ENCODE measurements at places on chromosomes 2 and 18.
A peak's percentile ranks its signal among the peaks of the same experiment; 100 is the strongest.

- no peak for DNase-seq
These were observed 61.3 kb upstream of the CRIM1 start for GRCh38 chr2:36294316-36294721.

DNA sequence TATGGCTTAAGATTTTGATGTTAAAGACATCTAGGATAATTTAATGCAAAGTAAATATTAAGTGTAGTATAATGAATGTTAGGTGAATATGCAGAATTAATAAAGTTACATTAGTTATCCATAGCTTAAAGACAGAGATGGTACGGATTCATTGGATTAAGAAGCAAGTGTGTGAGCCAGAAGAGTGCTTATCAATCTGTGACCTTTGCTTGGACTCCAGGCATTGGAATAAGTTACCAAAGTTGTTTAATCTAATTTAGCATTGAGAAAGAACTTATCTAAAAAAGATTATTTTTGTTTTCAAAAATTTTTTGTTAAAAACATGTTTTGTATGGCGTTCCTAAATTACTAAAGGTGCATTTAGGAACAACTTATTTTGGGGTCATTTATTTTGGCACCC lies 23.8 kb downstream of the NCOA1 start:
- DNase-seq = no peak

GRCh38 chr2:46336283-46336959 lies 39.2 kb downstream of the EPAS1 start:
- peak; percentile 59 for DNase-seq

DNA sequence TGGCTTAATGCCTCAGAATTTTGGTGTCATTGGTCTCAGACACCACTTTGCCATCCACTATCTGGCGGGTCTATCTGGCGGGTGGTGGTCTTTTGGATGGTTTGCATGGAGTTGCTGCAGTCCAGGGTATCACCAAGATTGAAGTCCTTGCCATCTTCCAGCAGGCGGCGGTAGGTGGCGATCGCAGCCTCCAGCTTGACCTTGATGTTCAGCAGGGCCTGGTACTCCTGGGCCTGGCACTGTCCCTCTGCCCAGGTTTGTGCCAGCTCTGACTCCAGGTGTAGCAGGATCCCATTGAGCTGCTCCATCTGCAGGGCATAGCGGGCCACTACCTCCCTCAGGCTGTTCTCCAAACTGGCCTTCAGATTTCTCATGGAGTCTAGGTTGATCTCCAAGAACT lies 188.2 kb downstream of the MEMO1 start:
- DNase-seq = no peak

DNA sequence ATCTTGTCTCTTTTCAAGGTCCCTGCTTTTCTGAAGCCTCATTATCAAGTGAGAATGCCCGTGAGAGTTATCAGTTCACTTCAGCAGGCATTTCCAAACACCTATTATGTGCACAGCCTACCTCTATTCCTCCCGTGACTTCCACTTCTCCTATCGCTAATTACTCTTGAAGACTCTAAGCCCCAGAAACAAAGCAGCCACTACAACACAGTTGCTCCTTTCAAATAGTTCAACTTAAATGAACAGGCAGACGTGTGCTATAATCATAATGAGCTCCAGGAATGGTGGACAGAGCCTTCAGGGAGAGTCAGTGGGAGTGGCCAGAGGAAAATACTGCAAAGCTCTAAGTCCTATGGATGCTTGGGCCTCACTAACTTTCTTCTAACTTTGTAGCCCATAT lies 159.0 kb downstream of the RDH14 start:
- DNase-seq = no peak

- DNase-seq = no peak
These were observed 6.4 kb upstream of the TRIB2 start for GRCh38 chr2:12710301-12710700.

DNA sequence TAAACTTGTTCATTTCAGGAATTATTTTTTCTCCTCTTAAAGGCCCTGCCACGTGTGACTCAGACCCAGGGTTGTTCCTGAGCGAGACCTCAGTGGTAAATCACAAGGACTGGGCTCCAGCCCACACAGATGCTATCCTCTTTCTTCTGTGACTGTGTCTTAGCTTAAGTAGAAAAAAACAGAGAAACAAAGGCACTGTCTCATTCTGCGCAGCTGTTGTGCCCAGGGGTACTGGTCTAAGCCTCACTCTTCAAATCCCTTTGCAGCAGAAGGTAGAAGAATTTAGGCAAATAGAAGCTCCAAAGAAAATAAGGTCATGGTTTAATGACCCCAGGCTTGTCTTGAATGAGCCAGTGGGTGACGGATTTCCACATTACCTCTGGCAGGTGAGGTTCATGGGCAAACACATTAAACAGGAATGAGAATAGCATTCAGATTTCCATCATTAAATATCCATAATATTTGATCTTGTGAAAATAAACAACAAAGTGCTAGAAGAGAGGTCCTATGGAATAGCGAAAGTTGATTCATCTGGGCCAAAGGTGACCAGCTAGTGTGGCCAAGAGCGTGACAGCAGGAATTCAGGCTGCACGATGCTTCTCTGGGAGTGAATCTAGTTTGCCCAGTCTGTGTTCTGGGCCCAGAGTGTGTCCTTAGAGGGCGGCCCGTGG lies 63.3 kb downstream of the LIPG start:
- DNase-seq = no peak

DNA sequence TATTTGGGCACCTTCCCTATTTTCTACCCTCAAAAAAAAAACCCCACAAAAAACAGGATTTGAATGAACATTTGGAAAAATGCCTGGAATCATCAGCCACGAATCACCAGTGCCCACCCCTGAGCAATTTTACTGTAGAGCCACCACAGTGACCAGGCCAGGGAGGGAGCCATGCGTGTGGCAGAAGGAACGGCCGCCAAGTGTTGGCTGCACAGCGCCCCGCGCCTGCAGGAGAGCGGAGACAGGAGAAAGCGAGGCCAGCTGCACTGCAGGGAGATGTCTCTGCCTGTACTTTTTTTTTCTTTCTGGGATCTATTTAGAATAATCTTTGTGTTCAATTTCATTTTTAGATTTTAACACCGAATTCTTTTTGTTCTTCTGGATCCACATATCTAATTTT lies 269.3 kb upstream of the RAB12 start:
- no peak for DNase-seq

- DNase-seq = no peak
These were observed 31.9 kb upstream of the EFR3B start for GRCh38 chr2:25009954-25010353.

- peak; percentile 70 for DNase-seq
These were observed 385.3 kb downstream of the IRS1 start for GRCh38 chr2:226414335-226414734.

DNA sequence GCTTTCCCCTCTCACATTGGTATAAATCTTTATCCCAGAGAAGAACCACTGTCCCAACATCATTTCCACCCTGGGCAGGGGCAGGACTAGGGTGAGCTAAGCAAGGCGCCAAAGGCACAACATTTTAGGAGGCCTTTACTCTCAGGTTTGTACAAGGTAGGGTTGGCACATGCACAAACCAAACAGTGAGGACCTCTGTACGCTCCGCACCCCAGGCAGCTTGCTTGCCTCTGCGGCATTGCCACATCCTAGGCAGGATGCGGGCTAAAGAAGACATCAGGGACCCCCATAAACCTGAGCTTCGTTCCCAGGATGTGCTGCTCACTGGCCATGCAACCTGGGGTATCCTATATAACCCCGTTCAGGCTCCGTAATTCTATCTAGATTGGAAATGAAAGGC lies 128.1 kb upstream of the DAPL1 start:
- DNase-seq = no peak

- no peak for DNase-seq
These were observed 1866.9 kb upstream of the PIK3C3 start for GRCh38 chr18:40088130-40088529.

DNA sequence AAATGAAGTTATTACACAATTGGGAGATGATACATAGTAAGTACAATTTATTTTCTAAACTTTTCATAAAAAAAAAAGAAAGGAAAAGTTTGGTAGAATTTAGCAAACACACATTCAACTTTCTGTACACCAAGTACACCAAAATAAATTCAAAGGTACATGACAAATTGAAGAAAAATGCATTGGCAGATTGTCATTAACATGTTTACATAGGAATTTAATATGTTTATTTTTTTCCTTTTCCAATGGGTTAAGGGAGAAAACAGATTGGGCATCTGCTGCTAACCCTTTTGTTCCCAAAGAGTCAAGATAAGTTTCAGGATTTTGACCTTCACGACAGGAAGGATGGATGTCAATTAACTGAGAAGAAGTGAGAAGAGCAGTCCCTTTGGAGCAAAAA lies 620.4 kb downstream of the XIRP2 start:
- DNase-seq = no peak

DNA sequence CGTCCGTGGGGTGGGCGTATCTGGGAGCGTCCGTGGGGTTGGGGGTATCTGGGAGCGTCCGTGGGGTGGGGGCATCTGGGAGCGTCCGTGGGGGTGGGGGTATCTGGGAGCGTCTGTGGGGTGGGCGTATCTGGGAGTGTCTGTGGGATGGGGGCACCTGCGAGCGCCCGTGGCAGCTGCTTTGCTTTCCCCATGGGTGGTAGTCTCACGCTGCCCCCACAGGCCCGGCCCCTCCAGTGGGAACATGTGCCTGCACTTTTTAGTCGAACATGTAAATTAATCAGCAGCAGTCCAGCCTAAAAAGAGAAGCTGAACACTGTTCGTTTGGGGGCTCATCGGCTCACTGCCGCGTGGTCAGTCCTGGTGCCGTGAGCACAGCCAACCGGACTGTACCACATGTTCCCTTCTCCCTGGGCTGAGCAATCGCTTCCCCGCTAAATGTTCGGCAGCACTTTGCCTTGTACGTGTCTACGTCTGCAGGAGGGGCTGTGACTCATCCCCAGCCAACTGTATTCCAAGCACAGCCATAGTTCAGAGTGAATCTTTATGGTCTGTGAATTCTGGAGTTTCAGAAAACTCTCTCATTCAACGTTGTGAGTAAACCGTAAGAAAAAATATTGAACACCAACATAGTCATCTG lies 271.5 kb downstream of the AGAP1 start:
- peak; percentile 66 for DNase-seq

GRCh38 chr18:987325-988186 lies 82.9 kb downstream of the ADCYAP1 start:
- peak; percentile 79 for DNase-seq

DNA sequence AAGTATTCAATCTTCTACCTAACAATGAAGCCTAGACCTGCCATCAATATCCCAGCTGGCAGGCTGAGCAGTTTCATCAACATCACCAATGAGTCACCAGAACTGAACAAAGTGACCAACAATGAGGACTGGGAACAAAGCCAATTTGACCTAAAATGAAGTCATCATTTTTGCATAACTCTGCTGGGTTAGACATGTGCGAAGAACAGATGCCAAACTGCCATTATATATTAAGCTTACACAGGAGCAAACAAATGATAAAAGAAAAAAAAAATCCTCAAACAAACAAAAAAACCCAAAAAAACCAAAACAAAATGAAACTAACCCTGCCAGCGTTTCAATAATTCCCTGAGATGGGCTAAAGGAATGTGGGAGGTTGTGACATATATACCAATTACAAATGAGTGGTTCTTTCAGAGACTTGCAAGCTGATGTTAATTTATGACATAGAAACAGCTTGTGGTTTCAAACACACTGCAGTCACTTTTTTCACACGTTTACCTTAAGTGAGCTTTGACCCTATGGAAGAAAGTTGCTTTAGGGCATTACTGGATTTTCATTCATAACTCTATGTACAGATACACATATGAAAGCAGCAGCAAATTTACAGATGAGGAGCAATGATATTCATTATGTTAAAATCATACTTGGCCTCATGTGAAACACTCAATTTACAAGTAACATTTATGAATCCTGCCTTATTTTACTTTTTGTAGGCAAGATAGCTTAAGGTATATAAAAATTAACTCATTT lies 56.9 kb upstream of the CCDC141 start:
- DNase-seq = peak; percentile 93

DNA sequence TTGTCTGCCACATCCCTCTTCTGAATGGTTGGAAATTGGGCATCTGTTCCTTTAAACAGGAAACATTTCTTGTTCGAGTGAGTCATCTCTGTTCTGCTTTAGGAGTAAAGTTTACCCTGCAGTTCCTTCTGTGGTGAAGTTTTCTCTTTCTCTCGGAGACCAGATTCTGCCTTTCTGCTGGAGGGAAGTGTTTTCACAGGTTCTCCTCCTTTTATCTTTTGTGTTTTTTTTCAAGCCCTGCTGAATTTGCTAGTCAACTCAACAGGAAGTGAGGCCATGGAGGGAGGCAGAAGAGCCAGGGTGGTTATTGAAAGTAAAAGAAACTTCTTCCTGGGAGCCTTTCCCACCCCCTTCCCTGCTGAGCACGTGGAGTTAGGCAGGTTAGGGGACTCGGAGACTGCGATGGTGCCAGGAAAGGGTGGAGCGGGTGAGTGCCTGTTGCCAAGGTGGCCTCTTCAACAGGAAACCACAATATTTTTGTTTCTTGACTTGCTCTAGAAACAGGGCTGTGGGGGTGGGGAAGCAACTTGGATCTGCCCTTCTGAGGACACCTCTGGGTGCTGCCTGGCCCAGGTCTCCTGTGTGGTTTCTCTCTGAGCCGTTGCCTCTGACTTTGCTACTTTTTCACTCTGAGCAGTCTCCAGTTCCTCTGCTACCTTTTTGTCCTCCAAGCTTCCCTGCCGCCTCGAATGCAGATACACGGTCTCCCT lies 2.2 kb upstream of the CASP8 start:
- DNase-seq = peak; percentile 76

DNA sequence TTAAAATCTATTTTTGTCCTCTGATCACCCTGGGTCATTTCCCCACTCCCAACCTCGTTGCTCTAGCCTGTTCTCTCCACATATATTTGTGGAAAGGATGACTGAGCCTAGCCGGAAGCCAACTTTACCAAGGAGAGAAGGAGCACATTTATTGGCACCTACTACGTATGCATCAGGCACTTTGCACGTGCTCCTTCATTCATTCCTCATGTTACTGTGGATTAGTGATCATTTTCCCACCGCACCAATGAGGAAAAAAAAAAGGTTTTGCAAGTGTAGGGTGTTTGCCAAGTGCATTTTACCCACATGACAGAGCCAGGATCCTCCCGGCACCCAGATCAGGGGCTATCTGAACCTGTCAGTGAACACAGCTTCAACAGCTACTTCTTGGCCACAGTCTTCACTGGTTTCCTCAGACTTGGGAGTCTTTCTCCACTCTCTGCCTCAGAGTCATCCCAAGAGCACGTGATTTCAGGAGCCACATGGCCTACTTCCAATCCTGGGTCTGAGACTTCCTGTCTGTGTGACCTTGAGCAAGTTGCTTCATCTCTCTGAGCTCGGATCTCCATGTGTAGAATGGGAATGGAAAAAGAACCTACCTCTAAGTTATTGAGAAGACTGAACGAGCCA lies 1.9 kb upstream of the C1QL2 start:
- no peak for DNase-seq

GRCh38 chr2:18641823-18642222 lies 52.5 kb upstream of the NT5C1B start:
- DNase-seq = no peak

DNA sequence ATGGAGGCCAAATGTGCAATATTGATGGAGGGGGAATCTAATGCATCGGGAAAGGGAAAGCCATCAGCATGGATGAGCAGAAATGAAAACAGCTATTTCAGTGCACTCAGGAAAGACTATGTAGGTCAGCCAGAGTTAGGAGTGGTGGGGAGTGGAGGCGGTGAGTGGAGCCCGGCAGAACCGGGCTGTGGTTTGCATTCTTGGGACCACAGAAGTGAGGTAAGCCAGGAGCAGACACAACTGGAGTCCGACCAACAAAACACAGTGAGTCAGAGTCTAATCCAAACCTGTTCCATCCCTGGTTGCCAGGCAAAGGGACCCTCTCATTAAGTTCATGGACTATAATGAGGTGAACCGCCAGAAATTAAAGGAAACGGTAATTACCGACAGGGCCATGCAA lies 61.1 kb upstream of the RAB12 start:
- peak; percentile 84 for DNase-seq
